ENCODE measurements at places on chromosomes 12 and 14.
A peak's percentile ranks its signal among the peaks of the same experiment; 100 is the strongest.

DNA sequence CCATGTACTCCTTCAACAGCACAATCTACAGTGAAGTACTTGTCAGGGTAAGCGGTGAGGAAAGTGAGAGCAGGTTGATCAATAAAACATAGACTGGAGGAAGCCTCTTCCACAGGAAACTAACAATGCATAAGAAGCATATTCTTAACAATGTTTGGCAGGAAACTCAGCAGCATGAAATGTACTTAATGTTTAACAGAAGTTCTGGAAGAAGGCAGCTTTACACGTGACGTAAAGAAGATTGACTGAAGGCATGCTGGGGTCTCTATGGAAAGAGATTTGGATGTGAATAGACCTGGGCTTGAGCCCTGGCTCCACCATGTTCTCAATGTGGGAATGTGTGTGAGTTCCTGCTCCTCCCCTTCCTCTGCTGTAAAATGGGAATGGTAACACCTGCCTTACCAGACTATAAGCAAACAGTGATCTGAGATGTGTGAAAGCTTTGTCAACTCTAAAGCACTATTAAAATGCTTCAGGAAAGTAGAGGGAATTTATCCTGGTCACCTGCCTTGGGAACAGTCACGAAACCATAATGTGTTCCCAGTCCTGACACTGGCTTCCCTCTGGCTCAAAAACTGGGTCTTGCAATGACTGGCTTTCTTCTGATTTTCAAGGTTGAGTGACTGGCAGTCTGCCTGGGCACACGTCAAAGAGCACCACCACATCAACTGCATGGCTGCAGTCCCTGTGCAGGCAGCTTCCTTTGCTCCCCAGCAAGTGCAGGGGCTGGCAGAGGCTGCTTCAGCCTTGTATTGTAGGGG lies 384.6 kb downstream of the APAF1 start:
- no peak for DNase-seq

DNA sequence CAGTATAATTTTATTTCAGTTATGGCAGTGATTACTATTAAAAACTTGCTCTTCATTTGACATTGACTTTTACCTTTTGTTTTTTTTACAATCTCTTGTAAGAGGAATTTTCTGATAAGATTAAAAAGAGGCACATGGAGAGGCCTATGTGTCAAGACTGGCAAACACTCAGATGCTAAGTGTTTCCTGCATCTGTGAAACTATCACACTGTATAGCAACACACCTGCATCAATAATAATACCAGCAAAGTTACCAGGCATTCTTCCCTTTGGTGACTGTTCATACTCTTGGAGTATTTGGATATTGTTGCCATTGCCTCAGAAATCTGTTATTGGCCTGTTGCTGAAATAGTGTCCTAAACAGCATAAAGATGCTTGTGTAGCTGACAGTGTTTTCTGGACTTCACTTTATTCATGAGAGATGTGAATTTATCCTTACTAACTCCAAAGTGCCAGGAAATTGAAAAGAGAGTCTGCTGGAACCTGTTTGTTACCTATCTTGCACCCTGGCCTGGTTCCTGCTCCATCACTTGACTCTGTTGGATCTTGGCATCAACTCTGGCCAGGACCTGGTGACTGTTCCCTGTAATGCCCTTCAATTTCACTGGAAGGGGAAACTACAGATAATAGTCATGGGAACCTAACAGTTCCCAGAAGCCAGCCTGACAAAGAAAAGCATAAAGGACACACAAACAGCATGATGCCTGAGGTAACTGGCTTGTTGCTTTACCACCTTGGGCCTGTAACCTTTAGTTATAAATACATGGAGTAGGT lies 19.8 kb downstream of the SLC16A7 start:
- no peak for DNase-seq

- DNase-seq, result peak; percentile 13
These were observed 283.4 kb upstream of the TMTC1 start for GRCh38 chr12:30067146-30067545.

DNA sequence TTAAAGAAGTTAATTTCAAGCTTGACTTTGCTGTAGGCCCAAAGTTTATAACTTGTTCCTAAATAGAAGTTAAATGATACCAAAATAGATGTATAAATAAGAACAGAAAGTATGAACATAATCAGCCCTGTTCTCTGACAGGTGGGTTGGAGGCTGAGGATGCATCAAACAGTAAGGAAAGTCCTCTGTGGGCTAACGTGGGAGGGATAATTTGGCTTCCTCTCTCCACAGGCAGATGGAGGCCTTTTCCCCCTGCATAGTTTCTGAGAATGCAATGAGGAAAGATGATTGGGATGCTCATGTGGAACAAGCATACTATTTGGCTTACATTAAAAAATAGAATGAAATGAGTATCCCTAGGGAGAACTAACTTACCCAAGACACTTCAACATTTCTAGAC lies 56.5 kb downstream of the GARIN6 start:
- DNase-seq, result no peak

- peak; percentile 52 for DNase-seq
These were observed 19.1 kb downstream of the MARK3 start for GRCh38 chr14:103404032-103404918.

GRCh38 chr12:128995619-128996018 lies 142.3 kb downstream of the GLT1D1 start:
- no peak for DNase-seq

- DNase-seq, result no peak
These were observed 15.8 kb downstream of the NOC4L start for GRCh38 chr12:132160016-132160415.

GRCh38 chr12:27931390-27931789 lies 41.1 kb downstream of the PTHLH start:
- DNase-seq, result no peak

DNA sequence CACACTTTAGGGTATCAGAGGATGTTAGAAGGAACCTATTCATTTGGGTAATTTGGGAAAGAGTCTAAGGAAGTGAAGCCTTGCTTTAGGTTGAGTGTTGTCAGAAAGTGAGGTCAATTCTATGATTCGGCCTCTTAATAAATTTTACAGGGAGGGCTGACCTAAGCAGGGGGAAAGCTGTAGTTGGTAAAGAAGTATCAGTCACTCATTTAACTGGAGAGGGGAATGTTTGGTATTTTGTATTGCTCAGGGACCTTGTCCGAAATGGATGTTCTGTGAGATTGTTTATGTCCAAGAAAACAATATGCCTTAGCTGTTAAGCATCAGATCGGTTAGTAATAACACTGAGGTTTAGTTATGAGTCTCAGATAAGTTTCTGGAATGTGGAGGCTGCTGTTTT lies 7.3 kb downstream of the CAND1 start:
- DNase-seq, result no peak

DNA sequence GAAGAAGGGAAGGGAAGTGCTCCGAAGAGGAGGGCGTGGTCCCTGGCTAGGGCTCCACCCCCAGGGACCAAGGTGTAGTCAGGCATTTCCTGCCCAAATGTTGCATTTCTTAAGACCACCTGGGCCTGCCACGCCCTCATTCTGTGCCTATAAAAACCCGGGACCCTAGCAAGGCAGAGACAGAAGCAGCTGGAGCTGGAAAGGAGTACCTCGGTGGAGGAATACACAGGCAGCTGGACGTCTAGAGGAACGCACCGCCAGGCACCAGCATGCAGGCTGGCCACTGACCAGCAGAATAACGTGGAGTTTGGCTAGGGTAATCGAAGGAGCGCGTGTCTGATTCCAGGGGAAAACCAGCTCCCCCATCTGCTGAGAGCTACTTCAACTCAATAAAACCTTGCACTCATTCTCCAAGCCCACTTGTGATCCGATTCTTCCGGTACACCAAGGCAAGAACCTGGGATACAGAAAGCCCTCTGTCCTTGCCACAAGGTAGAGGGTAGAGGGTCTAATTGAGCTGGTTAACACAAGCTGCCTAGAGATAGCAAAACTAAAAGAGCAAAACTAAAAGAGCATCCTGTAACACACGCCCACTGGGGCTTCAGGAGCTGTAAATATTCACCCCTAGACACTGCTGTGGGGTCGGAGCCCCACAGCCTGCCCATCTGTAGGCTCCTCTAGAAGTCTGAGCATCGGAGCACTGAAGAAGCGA lies 21.0 kb downstream of the CFL2 start:
- no peak for DNase-seq

DNA sequence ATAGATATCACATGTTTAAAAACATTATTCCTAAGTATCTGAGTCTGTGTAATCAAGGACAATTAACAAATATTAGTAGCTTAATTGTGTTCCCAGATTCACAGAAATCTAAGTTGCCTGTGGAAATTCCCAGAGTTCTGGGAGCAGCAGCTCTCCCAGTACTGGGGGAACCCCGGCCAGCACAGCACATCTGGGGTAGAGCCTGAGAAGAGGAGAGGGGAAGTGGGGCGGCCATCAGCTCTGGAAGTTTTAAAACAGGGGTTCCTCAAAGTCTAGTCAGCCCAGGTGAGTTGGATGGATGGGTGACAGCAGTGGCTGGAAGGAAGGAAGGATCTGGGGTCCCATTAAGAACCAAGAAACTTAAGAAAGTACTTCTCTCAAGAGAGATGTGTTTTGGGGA lies 24.6 kb downstream of the PRICKLE1 start:
- DNase-seq, result no peak

DNA sequence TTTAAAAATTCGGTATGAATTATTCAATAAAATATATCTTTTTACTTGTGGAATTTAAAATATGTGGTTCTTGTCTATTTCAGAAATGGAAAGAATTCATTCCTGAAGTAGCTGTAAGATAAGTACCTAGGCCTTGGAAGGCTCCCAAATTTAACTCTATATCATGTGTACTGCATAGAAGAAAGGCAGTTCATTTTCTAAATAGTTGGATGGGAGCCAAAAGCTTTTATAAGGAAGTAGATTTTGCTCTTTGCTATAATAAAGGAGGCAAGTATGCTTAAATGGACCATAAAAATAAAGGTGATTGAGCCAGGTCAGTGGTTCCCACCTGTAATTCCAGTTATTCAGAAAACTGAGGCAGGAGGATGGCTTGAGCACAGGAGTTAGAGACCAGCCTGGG lies 187.5 kb downstream of the ATXN7L3B start:
- DNase-seq, result peak; percentile 5

DNA sequence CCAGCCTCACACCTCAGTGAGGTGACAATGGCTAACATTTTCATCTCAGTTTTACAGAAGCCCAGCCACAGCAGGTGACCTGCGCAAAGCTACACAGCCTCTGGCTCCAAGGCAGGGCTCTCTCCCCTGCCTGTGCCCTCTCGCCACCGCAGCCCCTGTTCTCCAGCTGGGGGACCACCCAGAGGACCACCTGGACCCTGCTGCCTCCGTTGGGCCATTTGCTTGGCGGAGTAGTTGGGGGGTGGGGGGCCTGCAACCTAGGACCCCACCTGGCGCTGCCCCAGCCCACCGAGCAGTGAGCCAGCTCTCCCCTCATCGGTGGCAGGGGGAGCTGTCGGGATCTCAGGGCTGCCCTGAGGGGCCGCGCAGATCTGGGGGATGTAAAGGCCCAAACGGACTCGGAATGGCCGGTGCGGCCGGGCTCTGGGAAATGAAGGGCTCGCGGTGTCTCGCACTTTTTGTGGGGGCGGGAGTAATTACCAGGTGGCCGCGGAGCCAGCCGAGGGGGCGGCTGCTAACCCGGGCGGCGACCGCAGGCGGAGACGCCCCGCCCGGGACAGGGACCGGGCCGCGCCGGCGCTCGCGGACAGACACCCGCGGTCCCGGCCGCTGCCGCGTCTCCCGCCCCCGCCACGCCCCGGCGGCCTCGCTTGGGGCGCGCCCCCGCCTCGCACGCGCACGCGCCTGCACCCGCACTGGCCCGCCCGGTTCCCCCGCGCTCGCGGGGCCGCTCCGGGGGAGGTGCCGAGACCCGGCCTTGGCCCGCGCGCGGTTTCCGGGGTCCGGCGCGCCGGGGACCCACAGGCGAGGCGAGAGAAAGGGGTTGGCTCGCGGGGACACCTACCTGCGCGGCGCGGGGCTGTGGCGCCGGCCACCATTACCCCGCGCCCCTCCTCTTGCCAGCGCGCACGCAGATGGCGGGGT lies 8.6 kb upstream of the GPR68 start:
- DNase-seq, result no peak

- peak; percentile 78 for DNase-seq
These were observed 724 bp downstream of the LTB4R start for GRCh38 chr14:24311837-24312615.

GRCh38 chr12:121512561-121512960 lies 68.3 kb downstream of the KDM2B start:
- no peak for DNase-seq

- peak; percentile 52 for DNase-seq
These were observed 12.3 kb downstream of the METTL3 start for GRCh38 chr14:21498540-21499526.

DNA sequence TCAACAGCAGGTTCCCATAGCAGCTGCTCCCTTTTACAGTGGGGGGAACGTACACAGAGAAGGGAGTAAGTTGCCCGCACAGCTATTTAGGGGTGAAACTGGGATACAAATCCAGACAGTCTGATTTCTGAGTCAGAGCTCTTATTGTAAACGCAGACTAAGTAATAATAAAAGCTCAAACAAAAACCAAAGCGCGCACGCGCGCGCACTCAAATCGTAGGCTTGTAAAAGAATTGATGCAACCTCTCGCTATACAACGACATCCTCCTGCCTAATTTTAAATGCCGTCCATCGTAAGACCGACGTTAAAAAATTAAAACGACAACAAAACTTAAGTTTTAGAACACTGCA lies 747 bp upstream of the DACT1 start:
- peak; percentile 89 for DNase-seq

- no peak for DNase-seq
These were observed 26.6 kb downstream of the FBXO34 start for GRCh38 chr14:55297611-55298499.

DNA sequence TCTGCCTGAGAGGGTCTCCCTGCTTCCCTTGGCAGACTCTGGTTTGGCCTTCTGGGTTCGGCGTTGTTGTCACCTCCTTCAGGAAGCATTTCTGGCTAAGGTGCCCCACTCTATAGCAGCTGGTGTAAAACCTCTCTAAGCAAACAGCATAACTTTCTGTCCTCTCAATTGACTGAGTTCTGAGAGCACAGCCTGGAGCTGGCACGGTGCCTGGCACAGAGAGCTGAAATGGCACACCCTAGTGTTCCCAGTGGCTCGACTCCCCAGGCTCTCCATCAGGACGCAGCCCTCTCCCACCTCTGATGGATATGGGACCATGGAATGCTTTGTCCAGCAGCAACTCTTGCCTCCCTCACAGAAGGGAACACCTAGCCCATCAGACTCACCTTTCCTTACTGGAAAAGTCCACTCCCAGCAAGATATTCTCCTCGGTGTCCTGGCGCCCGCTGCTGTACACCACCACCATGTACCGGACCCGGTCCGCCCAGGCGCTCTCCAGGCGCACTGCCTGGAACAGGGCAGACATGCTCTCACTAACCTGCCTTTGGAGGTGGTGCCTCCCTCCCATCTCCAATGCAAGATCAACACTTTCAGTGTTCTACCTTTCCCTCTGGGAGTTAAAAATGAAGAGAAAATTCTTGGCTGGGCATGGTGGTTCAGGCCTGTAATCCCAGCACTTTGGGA lies 40.6 kb downstream of the SSH1 start:
- DNase-seq, result peak; percentile 26

- DNase-seq, result peak; percentile 57
These were observed 746 bp downstream of the DNAI7 start for GRCh38 chr12:25194214-25194613.

DNA sequence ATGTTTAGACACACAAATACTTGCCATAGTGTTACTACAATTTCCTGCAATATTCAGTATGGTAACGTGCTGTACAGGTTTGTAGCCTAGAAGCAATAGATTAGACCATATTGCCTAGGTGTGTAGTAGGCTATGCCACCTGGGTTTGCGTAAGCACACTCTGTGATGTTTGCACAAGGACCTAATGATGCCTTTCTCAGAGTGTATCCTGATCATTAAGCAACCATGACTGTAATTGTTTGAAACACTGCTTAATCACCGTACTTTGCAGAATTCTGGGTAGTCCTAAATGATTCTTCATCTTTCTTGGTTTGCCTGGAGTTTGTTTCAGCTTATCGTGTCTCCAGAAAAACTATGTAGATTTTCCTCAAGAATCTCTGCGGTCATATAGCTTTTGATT lies 11.2 kb upstream of the TCP11L2 start:
- DNase-seq, result no peak

Data from AG10803 (cell line).